ENCODE measurements at places on chromosomes 2 and 18. TPM values are rescaled to one million over a fixed set of nuclear protein-coding genes. Genes with fewer than 3 reads are reported as not detected.

ARHGAP25 gene
- 0.51 TPM for total RNA-seq

DNA sequence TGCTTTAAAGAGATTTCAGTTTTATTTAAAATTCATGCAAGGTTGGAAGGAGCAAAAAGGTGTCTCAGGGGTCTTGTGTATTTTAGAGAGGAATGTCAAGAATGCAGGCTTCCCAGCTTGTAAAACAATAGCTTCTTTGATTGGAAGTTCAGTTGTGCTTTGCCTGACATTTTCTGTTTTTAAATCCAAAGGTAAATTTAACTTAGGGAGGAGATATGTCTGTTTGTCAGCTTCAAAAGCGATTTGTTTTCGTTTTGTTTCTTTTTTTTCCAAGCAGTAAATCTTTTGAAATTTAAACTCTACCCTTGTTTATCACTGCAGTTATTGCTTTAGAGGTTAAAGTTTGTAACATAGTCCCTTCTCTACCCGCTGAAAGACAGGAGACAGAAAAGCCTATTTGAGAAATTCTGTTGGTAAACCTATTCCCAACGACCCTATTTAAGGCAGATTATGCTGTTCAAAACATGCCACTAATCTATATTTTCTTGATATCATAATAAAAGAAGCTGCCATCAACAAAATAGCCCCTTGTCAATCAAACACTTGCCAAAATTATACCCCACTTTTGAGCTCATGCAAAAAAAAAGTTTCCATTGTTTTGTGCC, 639.6 kb downstream of the IRS1 start:
- no peak for DNase-seq

CACNB4 gene
- total RNA-seq, result 0.12 TPM

IL18RAP gene
- not detected for total RNA-seq

GRCh38 chr2:229127471-229127870, 143.6 kb downstream of the PID1 start:
- DNase-seq, result no peak

TDRD15 gene
- 6.7 TPM for total RNA-seq

VWC2L gene
- total RNA-seq, result not detected

GRCh38 chr2:24493713-24494112, 2.7 kb downstream of the NCOA1 start:
- no peak for DNase-seq

RTP5 gene
- total RNA-seq, result not detected

GRCh38 chr2:195560209-195560895, 96.7 kb upstream of the SLC39A10 start:
- DNase-seq, result no peak

DNA sequence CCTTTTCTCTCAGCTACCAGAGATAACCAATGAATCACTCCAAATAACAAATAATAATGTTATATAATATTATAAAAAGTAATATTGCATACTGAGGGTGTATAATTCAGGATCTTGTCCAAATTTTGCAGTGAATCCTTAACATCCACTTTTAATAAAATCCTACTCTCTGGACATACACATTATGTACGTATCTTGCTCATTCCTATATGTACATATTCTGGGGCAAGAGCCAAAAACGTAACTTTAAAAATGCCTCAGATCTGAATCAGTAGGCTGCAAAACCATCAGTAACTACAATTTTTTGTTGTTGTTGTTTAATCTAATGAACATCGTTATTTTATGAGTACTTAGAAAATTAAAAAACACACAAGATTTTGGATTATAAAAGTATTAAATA, 65.3 kb downstream of the SMAD2 start:
- no peak for DNase-seq

ABHD1 gene
- total RNA-seq, result not detected

GRCh38 chr2:22282220-22282619, 1102.8 kb upstream of the KLHL29 start:
- DNase-seq, result no peak

- no peak for DNase-seq
Measured at GRCh38 chr2:10034333-10035052, 8.9 kb upstream of the KLF11 start.

RTTN gene
- total RNA-seq, result 16.2 TPM

PROKR1 gene
- not detected for total RNA-seq

SIX3 gene
- total RNA-seq, result 0.24 TPM

HSPE1 gene
- 466 TPM for total RNA-seq

DNA sequence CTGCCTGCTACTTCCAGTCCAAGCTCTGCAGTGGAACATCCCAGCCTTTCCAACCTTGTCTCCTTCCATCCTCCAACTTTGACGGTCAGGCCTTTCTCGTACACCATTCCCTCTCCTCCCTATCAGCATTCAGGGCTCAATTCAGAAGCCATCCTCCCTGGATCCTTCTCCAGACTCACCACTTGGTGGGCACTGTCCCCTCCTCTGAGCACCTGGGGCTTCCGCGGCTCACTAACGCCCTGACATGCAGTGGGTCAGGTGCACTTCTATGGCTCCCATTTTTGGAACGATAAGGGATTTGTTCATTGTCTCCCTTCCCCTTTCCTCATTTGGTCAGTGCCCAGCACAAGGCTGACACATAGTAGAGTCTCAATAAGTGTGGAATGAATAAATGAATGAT, 56.7 kb downstream of the TNS1 start:
- DNase-seq, result no peak

ITPRIPL1 gene
- total RNA-seq, result 2.4 TPM

FOXD4L1 gene
- total RNA-seq, result not detected

HOXD13 gene
- total RNA-seq, result 20.7 TPM
